ENCODE measurements at places on chromosomes 4 and X.

DNA sequence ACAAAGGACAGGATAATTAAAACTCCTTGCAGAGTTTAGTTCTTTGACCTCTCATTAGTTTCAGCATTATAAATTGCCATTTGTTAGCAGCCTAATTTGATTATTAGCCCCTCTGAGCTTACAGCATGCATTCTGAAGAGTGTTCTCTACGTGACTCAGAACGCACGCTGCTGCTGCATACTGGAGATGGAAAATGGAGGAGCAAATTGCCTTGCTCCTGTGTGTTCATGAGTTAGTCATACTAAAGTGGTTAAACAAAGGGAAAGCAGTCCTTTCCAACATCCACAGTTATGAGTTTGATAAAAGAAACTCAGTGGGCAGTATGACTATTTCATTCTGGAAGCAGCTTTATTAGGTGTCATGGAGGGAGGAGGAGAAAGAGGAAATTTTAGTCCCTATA lies 922.5 kb downstream of the RPA4 start:
- no peaks in the 10 kb centered on the region for H3K36me3 ChIP-seq
- no peak for DNase-seq
- no peaks in the 10 kb centered on the region for H3K4me1 ChIP-seq
- H3K27me3 ChIP-seq, result no peaks in the 10 kb centered on the region
- H3K27ac ChIP-seq, result no peak overlapping the region

- peak; percentile 11 for DNase-seq
- no peak overlapping the region for H3K27ac ChIP-seq
- H3K36me3 ChIP-seq, result no peaks in the 10 kb centered on the region
- H3K4me3 ChIP-seq, result peak overlapping the region; percentile 72
- H3K4me1 ChIP-seq, result peaks cover 8% of the 10 kb centered on the region
- H3K27me3 ChIP-seq, result peaks cover 10% of the 10 kb centered on the region
Observed at GRCh38 chrX:102712981-102713625, 855 bp downstream of the GPRASP2 start.

GRCh38 chrX:24480400-24480865 lies 15.3 kb downstream of the PDK3 start:
- H3K4me1 ChIP-seq, result peaks cover 60% of the 10 kb centered on the region
- peaks cover 7% of the 10 kb centered on the region for H3K36me3 ChIP-seq
- DNase-seq, result no peak
- H3K27ac ChIP-seq, result peak overlapping the region; percentile 97
- no peaks in the 10 kb centered on the region for H3K27me3 ChIP-seq

DNA sequence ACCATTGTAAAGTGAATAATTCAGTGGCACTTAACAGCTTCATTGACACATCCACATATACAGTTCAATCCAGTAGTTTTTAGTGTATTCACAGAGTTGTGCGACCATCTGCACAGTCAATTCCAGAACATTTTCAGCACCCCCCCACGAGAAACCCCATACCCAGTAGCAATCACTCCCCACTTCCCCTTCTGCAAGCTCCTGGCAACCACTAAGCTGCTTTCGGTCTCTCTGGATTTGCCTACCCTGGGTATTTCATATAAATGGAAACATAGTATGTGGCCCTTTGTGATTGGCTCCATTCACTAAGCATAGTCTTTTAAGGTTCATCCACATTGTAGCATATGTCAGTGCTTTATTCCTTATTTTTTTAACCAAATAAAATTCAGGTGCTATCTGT lies 10.0 kb downstream of the MSL3 start:
- peak overlapping the region; percentile 83 for H3K27ac ChIP-seq
- peaks cover 44% of the 10 kb centered on the region for H3K36me3 ChIP-seq
- no peaks in the 10 kb centered on the region for H3K27me3 ChIP-seq
- H3K4me3 ChIP-seq, result no peak overlapping the region
- H3K4me1 ChIP-seq, result peaks cover 57% of the 10 kb centered on the region

DNA sequence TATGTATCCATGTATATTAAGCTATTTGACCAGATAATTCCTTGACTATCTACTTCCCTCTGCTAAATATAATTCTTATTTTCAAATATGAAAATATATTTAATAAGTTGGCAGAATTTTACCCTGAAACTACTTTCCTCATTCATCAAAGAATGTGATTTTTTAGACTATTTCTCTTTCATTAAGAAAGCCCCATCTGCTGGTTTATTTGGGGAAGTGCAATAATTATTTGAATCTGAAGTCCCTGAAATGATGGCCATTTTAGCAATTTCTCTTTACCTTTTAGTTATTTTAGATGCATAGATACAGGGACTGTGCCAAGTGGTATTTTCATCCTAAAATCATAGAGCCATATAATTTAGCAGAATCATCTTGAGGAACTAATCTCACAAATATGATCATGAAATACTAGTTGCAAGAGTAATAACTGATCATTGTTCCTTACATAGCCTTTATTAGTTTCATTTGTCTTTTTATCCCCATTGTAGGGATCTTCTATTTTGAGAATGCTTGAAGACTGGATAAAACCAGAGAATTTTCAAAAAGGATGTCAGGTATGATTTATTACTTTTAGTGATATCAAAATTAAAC lies 39.0 kb downstream of the ENPEP start:
- H3K4me3 ChIP-seq, result peak overlapping the region; percentile 91
- H3K27ac ChIP-seq, result no peak overlapping the region
- no peaks in the 10 kb centered on the region for H3K36me3 ChIP-seq
- H3K4me1 ChIP-seq, result peaks cover 12% of the 10 kb centered on the region
- H3K27me3 ChIP-seq, result peaks cover 2% of the 10 kb centered on the region

- H3K27me3 ChIP-seq, result no peaks in the 10 kb centered on the region
- peak within 1 kb of the TSS; percentile 84 for H3K4me3 ChIP-seq
- H3K27ac ChIP-seq, result no peak within 1 kb of the TSS
- H3K36me3 ChIP-seq, result no peaks in the 10 kb centered on the region
- peaks cover 25% of the 10 kb centered on the region for H3K4me1 ChIP-seq
Observed at GRCh38 chrX:21374163-21374993, at the start of gene CNKSR2. CNKSR2 (plus strand) TSS chrX:21374418; CDS start chrX:21374898, 480 bp downstream.

DNA sequence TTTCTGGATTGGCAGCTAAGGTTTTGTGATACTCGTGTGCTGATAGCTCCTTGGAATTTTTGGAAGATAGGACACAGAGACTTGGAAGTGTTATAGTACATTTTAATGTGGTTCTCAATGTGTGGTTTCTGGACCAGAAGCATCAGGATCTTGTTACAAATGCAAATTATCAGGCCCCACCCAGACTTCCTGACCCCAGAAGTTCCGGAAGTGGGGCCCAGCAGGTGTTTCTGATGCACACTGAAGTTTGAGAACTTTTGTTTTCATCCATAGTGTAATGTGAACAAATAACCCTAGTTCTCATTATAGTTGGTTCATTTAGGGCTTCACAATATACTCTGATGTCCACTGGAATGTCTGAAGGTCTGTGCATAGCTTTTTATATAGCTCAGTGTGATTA lies 49.6 kb downstream of the LAMP2 start:
- no peaks in the 10 kb centered on the region for H3K36me3 ChIP-seq
- peak overlapping the region; percentile 74 for H3K27ac ChIP-seq
- no peak overlapping the region for H3K4me3 ChIP-seq
- H3K4me1 ChIP-seq, result peaks cover 11% of the 10 kb centered on the region

GRCh38 chr4:96356591-96357370 lies 516.9 kb downstream of the PDHA2 start:
- H3K36me3 ChIP-seq, result no peaks in the 10 kb centered on the region
- no peak for DNase-seq
- H3K4me3 ChIP-seq, result no peak overlapping the region
- H3K27me3 ChIP-seq, result no peaks in the 10 kb centered on the region

- DNase-seq, result no peak
- peak overlapping the region; percentile 74 for H3K27ac ChIP-seq
- H3K27me3 ChIP-seq, result no peaks in the 10 kb centered on the region
- peaks cover 75% of the 10 kb centered on the region for H3K4me1 ChIP-seq
- peaks cover 13% of the 10 kb centered on the region for H3K36me3 ChIP-seq
Observed at GRCh38 chr4:142559986-142560385, 286.1 kb downstream of the INPP4B start.

- H3K36me3 ChIP-seq, result no peaks in the 10 kb centered on the region
- no peak for DNase-seq
- no peaks in the 10 kb centered on the region for H3K4me1 ChIP-seq
- H3K27me3 ChIP-seq, result peaks cover 2% of the 10 kb centered on the region
- no peak overlapping the region for H3K4me3 ChIP-seq
Observed at GRCh38 chr4:14218641-14219040, 591.1 kb upstream of the BOD1L1 start.

DNA sequence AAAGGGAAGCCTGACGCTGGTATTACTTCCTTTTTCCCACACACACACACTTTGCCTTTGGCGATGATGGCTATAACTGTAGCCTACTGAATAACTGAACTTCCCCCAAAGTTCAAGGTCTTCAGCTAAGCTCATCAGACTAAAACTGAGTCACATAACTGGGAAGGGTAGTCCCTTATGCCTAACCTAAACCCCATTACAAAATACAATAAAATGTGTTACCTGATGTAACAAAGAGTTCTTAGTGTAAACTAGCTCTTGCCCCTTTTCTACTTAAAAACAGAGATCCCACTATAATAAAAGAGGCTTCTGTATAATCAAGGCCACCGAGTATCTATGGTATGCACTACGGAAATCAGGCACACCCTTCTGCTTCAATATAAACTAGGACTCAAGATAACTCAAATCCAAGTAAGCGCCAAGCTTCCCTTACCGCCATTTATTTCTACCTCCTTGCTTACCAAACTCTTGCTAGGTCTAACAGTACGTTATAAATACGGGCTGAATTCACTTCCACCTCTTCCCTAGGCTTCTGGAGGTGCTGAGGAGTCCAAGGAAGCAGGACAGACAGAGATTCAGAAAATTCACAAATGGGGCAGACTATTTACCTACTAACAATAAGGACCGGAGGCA lies 2.4 kb downstream of the OTUD4 start:
- H3K4me1 ChIP-seq, result peaks cover 44% of the 10 kb centered on the region
- peak overlapping the region; percentile 98 for H3K27ac ChIP-seq
- H3K27me3 ChIP-seq, result no peaks in the 10 kb centered on the region
- H3K36me3 ChIP-seq, result peaks cover 33% of the 10 kb centered on the region

- DNase-seq, result no peak
- no peak overlapping the region for H3K27ac ChIP-seq
- H3K27me3 ChIP-seq, result no peaks in the 10 kb centered on the region
- no peak overlapping the region for H3K4me3 ChIP-seq
Observed at GRCh38 chr4:61468024-61468720, 268.0 kb downstream of the ADGRL3 start.

- no peak for DNase-seq
- H3K27ac ChIP-seq, result no peak overlapping the region
- peaks cover 4% of the 10 kb centered on the region for H3K4me1 ChIP-seq
- no peaks in the 10 kb centered on the region for H3K27me3 ChIP-seq
- peaks cover 4% of the 10 kb centered on the region for H3K36me3 ChIP-seq
- peak overlapping the region; percentile 87 for H3K4me3 ChIP-seq
Observed at GRCh38 chrX:7926501-7926900, 712 bp downstream of the PNPLA4 start.

DNA sequence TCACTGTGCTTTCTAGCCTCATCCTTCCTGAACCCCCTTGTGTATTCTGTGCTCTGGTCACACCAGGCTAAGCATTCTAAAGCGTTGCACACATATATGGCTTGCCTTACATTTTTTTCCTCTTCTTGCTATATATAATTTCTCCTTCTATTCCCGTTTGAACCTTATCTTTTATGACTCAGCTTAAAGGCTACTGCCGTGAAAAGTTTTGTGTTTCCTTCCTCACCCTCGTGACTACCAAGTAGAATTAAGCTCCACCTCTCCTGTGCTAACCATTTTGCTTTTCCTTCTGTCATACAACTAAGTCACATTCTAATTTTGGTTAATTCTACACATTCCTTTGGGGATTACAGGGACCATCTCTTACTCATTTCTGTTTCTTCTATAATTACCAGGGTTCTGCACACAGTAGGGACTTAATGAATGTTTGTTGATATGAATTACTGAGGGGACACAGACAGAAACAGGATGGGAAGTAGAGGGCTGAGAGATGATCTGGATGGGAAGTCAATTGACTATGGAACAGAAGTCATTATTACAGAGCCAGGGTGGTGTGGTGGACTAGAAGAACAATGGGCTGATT lies 67.1 kb downstream of the DOCK11 start:
- no peaks in the 10 kb centered on the region for H3K27me3 ChIP-seq
- no peak overlapping the region for H3K4me3 ChIP-seq
- DNase-seq, result no peak
- peaks cover 15% of the 10 kb centered on the region for H3K36me3 ChIP-seq

DNA sequence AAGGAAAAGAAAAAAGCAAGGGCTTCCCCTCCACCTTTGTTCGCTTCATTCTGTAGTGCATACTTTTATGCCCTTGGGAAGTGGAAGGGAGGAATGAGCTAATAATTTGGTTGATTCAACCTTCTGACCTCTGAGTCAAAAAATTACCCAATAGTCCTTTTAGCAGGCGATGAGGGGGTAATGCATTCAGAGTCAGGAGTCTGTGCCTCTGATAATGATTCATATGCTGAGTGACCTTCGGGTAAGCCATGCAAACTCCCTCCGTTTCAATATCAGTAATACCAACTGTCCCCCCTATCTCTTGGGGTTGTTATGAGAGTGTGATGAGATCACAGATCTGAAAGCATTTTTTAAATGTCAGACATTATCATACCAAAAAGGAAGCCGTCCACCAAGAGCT lies 41.6 kb upstream of the ACSL4 start:
- no peak for DNase-seq
- no peaks in the 10 kb centered on the region for H3K36me3 ChIP-seq
- no peaks in the 10 kb centered on the region for H3K4me1 ChIP-seq

GRCh38 chr4:6953751-6954380 lies 44.2 kb downstream of the TBC1D14 start:
- no peak overlapping the region for H3K4me3 ChIP-seq
- DNase-seq, result no peak
- no peaks in the 10 kb centered on the region for H3K27me3 ChIP-seq
- no peaks in the 10 kb centered on the region for H3K36me3 ChIP-seq
- H3K27ac ChIP-seq, result no peak overlapping the region

DNA sequence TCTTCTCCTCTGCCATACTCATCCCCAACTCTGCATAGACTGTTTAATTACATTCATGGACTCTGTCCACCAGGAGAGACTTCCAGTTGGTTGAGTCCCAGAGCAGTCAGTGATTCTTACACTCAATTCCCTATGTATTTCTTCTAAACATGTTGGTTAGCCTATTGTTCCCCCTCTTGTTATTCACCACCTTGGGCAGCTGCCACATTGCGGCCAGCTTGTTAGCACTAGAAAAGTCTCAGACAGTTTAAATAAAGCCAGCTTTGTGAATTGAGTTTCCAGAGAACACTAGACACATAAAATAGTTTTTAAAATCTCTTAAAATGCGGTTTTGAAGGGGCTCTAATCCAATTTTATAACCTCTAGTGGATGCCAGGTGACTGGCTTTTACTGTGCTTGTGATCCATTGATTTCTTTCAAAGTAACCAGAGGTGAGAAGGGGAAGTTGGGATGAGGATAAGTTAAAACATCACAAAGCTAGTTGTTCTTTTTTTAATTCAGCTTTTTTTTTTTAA lies 827.7 kb downstream of the FSTL5 start:
- no peak overlapping the region for H3K4me3 ChIP-seq
- no peaks in the 10 kb centered on the region for H3K27me3 ChIP-seq
- no peaks in the 10 kb centered on the region for H3K36me3 ChIP-seq
- no peak overlapping the region for H3K27ac ChIP-seq
- H3K4me1 ChIP-seq, result no peaks in the 10 kb centered on the region

- peaks cover 10% of the 10 kb centered on the region for H3K36me3 ChIP-seq
- no peak overlapping the region for H3K27ac ChIP-seq
- peaks cover 8% of the 10 kb centered on the region for H3K4me1 ChIP-seq
- DNase-seq, result no peak
- H3K27me3 ChIP-seq, result peaks cover 6% of the 10 kb centered on the region
Observed at GRCh38 chr4:76296286-76296820, 10.2 kb upstream of the STBD1 start.

- H3K4me1 ChIP-seq, result no peaks in the 10 kb centered on the region
- H3K4me3 ChIP-seq, result no peak overlapping the region
- no peaks in the 10 kb centered on the region for H3K36me3 ChIP-seq
Observed at GRCh38 chr4:89820010-89820409, 17.0 kb downstream of the SNCA start.

All from activated CD4-positive, alpha-beta memory T cell treated with anti-CD3 and anti-CD28 coated beads for 36 hours (primary cell).